Stimulated activated CD8-positive, alpha-beta memory T cell treated with anti-CD3 and anti-CD28 coated beads, Interleukin-4, amount 100 ng/mL, for 1 hour (primary cell): ENCODE measurements at places on chromosomes 2 and 18.

DNA sequence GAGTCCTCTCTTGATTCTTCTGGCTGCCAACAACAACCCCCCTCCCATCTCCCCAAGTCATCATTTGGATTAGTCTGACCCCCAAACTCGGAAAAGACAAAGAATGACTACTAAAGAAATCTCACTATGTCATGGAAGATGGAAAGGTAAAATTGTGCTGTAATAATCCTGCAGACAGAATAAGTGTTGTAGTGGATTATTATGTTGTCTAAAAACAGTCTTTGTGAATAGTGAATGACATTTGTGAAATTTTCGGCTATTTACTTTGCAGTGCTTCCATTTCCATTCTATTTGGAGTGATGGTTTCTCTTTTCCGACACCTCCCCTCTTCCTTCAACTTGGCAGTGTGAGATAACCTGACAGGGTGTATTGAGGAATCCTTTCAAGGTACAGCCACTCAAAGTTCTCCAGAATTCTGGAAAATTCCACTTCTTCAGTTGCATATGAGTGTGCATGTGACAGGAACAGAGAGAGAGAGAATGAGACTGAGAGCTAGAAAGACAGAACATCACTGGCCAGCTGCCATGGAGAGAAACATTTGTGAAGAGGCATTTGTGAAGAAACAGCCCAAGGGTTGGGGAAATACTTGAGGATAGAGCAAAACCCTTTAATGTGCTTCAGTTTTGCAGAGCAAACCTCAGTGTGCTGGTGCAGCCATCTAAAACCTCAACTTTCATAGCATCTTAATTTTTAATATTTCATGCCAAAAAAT lies 141.9 kb upstream of the DLX2 start:
- no peak for DNase-seq

DNA sequence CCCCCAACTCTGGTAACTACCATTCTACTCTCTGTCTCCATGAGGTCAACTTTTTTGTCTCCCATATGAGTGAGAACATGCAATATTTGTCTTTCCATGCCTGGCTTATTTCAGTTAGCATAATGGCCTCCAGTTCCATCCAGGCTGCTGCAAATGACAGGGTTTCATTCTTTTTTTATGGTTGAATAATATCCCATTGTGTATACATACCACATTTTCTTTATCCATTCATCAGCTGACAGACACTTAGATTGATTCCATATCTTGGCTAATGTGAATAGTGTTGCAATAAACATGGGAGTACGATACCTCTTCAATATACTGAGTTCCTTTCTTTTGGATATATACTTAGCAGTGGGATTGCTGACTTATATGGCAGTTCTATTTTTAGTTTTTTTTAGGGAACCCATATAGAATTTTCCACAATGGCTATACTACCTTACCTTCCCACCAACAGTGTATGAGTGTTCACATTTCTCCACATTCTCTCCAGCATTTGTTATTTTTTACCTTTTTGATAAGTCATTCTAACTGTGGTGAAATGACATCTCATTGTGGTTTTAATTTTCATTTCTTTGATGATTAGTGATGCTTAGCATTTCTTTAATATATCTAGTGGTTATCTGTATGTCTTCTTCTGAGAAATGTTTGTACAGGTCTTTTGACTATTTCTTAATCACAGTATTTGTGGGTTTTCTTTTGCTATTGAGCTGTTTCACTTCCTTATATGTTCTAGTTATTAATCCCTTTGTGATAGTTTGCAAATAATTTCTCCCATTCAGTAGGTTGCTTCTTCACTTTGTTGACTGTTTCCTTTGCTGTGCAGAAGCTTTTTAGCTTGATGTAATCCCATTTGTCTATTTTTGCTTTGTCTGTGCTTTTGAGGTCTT lies 112.2 kb downstream of the SRBD1 start:
- no peak for DNase-seq

DNA sequence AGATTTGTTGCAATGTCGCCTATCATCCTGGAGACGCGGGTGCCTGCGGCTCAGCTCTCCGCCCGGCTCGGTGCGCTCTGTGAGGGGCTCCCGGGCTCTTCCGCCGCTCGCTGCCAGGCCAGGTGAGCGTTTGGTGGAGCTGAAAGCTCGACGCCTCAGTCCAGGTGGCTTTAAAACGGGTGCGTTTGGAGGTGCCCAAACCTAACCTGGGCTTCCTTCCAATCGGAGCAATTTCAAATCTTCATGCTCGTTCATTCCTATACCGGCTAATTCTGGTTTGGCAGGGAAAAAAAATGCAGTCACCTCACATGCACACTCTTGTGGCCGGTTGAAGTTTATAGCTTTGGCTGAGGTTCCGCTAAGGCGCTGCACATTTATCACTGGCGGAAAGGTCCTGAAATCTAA lies at the start of gene SLC16A14:
Gene SLC16A14, minus strand, starts transcription at position 274 of the 405 bp plus-strand sequence. CDS start 9,572 bp downstream, outside the sequence.
- DNase-seq = no peak

GRCh38 chr2:69483024-69483423 lies 45.8 kb upstream of the NFU1 start:
- no peak for DNase-seq

DNA sequence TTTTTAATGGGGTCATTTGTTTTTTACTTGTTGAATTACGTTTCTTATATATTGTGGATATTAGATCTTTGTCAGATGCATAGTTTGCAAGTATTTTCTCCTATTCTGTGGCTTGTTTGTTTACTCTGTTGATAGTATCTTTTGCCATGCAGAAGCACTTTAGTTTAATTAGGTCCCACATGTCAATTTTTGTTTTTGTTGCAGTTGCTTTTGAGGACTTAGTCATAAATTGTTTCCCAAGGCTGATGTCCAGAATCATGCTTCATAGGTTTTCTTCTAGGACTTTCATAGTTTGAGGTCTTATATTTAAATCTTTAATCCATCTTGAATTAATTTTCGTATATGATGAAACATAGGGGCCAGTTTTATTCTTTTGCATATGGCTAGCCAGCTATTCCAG lies 13.2 kb downstream of the PIKFYVE start:
- DNase-seq = no peak

GRCh38 chr2:128368437-128369107 lies 49.9 kb upstream of the HS6ST1 start:
- no peak for DNase-seq

- DNase-seq = no peak
Observed at GRCh38 chr18:4847056-4847455, 350.0 kb downstream of the AKAIN1 start.

DNA sequence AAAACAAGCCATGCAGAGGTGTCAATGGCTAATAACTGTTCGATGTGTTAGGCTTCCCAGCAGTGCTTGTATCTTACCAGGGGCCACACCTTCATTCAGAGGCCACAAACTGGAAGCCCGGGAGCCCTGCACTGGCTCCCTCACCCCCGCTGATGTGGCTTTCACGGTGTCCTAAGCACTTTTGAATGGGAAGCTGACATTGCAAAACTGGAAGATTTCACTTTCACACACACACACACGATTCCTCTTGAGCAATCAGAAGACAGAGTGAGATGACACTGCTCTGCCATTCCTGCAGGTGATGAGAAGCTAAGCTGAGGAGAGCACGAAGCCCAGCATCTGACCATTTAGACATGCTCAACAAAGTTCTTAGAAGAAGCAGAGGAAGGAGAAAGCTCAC lies 8.6 kb upstream of the ZNF407 start:
- DNase-seq = no peak

GRCh38 chr2:199988151-199988550 lies 32.8 kb downstream of the MAIP1 start:
- DNase-seq = no peak

DNA sequence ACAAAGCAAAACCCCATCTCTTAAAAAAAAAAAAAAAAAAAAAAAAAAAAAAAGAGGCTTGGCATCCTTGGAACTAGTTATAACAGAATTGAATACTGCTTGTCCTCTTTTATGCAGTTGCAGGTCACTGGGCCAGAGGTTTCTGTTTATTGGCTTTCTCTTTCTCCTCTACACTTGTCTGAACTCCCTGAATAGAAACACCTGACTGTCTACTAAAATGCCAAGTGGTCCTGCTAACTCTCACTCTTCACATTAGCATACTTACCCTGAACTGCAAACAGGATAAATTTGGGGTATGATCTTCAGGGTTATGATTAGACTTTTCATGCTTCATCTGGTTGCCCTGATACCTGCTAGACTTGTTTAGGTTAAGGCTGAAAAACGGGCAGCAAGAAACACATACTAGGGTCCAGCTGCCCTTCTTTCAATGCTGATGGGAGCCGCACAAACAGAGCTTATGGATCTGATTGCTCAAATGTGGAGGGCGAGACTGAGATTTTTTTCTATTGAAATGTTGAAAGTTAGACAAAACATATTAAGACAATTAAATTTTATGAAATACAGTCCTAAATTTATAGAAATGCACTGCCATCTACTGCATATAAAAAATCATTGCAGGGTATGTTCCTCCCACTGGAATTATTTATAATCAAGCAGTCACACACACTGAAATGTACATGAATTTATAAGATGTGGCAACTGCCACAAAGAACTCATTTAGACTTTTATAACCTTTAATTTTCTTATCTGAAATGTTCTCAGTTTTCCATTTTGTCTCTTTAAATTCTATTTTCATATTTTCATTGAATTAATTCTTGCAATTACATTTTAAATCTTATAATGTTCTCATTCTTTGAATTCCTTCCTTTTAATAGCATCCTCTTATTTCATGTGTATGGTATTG lies 40.8 kb downstream of the GTF3C3 start:
- DNase-seq = no peak

DNA sequence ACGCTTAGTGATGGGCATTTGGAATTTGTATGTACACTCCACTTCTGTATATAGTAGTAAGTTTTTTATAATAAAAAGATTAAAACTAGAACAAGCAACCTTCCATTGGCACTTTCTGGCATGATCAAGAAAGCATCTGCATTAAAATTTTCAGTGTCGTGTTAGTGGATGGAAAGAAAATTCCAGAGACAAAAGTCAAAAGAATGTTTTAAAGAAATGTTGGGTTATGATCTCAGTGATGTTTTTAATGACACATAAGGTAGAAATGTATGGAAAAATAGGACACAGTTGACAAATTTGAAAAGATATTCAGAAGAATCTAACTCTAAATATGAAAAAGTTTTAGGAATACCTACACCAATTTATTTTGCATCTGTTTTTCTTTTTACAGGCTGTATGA lies 126.1 kb upstream of the FAM117B start:
- DNase-seq = no peak

DNA sequence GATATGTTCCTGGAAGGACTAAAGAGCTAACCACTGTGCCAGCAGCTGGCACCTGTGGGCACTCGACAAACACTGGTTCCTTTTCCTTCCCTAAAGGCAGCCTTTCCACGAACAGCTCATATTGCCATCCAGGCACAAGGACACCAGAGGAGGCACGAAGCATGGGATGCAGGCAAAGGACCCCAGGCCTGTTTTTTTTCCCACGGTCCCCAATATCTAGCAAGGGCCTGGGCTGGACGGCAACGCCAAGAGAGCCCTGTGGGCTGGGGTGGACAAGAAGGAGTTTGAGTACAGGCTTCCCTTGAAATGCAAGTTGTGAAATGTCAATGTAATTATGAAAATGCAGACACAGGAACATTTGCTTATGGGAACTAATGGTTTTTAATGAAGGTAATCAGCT lies 135.9 kb downstream of the CYP26B1 start:
- DNase-seq = no peak

DNA sequence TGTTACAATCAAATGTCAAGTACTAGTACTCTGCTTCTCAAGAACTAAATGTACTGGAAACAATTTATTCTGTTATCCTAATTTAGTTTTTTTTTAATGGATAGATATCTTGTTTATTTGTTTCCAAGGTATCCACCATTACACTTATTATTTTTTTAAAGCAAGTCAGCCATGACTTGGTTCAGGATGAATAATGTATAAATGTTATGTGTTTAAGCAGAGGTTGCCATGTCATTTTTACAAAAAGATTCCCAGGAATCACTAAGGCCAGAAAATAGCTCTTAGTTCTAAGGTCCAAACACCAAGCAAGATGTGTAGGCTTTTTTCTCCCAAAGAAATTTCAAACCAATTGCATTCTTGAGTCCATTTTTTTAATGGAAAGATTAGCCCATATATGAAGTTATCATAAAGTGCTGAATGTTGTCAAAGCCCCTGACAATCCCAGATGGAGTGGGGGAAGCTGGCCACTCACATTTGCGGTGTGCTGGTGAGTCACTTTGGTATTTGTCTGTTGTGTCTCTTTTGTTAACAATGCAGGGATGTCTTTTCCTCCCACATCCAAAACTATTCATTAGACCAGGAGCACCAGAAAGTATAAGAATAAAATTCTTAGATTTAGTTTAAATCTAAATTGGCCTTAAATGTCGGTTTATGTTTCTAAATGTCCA lies 158.9 kb downstream of the COL6A3 start:
- DNase-seq = no peak

DNA sequence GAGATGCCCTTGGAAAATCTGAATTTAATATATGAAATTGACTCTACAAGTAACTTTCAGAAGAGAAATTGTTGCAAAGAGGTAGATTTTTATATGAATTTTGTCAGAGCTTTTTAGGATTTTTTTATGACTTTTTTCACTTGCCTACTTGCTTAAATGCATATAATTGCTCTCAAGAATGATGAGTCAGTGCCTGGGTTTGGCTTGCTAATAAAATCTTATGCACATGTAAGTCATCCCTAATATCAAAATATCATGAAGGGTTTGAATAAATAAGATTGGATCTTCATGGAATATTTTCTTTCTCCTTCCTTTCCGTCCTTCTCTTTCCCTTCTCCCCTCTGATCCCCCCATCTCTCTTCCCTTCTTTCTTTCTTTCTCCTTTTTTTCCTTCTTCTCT lies 354.1 kb downstream of the TXNL1 start:
- no peak for DNase-seq

DNA sequence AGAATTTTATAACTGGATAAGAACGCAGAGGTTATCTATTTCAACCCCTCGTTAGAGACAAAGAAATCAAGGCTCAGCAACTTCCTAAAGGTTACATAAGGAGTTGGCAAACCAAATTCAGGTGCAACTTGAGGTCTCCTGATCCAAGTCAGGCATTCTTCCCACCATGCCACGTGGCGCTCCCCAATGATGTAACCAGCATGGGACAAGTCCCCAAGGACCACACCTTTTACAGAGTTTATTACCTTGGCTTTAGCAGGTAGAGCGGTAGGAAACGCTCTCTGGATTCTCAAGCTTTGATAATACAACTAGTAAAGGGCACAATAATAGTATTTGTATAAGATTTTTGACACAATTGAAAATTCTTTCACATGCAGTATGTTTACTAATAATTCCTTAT lies 26.7 kb upstream of the MBOAT2 start:
- no peak for DNase-seq

GRCh38 chr18:26004832-26005231 lies 85.6 kb downstream of the SS18 start:
- no peak for DNase-seq

- DNase-seq = no peak
Observed at GRCh38 chr2:96153991-96154431, 8.8 kb upstream of the DUSP2 start.
